NCI-H187 (cell line): ENCODE measurements at places on chromosomes 1 and 21.

GRCh38 chr1:19416921-19417470 lies 68.3 kb downstream of the CAPZB start:
- DNase-seq = no peak

GRCh38 chr1:74474585-74474984 lies 37.8 kb downstream of the LRRC53 start:
- no peak for DNase-seq

DNA sequence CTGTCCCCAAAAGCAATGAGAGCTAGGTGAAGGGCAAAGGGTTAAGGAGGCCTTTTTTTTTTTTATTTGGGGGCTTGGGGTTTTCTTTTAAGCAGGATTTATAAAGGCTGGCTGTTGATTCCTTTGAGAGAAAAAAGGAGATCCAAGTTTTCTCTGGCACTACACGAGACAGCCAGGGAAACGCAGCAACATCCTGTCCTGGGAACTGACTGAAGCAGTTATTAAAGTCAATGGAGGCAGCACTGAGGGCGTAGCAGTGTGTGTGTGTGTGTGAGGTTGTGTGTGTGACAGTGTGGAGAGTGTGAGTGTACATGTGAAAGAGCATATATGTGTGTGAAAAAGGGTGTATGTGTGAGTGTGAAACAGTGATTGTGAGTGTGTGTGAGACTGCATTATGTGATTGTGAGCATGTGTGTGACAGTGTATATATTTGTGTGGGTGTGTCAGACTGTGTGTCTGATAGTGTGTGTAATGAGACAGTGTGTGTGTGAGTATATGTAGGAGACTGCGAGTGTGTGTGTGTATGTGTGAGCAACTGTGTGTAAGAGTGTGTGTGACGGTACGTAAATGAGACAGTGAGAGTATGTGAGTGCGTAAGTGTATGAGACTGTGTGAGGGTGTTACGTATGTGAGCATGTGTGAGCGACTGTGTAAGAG lies 65.9 kb upstream of the TIAM1 start:
- DNase-seq = no peak

DNA sequence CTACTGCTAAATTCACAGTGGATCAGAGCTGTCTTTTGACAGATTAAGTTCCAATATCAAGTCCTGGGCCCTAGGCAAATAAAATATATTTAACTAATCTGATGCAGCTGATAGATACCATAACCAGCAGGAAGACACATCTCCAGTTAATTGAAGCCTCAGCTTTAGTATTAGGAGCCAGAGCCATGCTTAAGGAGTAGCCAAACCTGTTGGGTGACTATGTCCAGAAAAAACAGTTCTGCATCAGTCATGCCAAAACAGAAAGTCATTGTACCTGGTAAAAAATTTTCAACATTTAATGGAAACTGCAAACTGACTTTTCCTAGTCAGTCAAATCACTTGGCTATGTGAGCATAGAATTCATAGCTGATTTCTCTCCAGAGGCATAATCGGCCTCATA lies 200.5 kb upstream of the RUNX1 start:
- DNase-seq = no peak

- DNase-seq = peak; percentile 72
Measured at GRCh38 chr1:92934395-92935378, 26.6 kb downstream of the DIPK1A start.

- no peak for DNase-seq
Measured at GRCh38 chr1:236282425-236282716, 613 bp upstream of the ERO1B start.

DNA sequence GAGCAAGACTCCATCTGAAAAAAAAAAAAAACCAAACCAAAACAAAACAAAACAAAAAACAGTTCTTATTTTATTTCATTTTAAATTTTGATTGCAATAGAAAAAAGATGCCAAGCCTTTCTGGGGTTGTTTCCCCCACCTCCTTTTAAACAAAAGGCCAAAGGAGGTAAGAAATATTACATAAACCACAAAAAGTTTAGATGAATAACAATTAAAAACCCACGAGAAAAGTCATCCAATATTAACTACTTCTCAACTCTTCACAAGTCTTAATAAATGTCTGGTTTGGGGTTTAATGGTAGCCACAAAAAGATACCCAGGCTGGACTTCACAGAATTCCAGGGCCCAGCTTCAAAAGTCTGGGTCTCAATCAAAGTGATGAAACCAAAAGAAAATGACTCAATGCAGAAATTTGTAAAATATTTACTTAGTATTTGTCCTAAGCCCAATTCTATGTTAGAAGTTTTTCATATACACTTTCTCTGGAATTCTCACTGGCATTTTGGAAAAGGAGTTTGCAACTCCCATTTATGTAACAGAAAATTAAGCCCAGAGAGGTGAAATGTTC lies 47.0 kb upstream of the SDC3 start:
- no peak for DNase-seq

DNA sequence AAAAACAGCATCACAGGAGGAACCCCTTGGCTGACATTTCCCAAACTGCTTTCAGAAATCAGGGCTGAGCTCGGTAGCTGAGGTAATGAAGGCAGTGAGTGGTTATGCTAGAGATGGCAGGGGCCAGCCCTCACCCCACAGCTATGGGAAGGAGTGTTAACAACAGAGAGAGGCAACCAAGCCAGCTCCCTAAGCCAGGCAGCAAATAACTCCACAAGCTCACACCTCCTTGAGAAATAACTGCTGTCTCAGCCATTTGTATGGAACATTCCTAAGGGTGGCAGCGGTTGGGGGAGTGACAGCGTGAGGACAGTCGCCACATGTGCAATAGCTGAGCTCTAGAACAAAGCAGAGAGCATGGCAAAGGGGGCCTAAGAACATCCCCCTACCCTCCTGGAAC lies 42.6 kb downstream of the LMX1A start:
- no peak for DNase-seq

- DNase-seq = no peak
Measured at GRCh38 chr1:165486663-165487062, 41.7 kb upstream of the RXRG start.

GRCh38 chr21:46633566-46633965 lies 1.9 kb upstream of the PRMT2 start:
- DNase-seq = no peak
